ENCODE measurements at places on chromosomes 5 and 9.
A peak's percentile ranks its signal among the peaks of the same experiment; 100 is the strongest.

DNA sequence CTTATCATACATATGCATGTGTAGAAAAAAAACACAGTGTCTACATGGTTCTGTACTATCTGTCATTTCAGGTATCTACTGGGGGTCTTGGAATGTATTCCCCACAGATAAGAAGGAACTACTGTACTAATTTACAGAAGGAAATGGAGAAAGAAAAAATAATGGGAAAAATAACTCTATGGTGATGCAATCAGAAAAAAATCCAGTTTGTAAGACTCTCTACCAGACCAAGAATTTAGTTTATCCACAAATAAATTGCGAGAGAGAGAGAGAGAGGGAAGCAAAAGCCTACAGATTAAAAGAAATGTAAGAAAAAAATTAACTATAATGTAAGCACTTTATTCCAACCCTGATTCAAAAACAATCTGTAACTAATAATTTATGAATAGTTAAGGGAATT, 708.6 kb upstream of the ZNF608 start:
- peak; percentile 39 for DNase-seq

GRCh38 chr5:103461243-103461642, 101.3 kb downstream of the NUDT12 start:
- peak; percentile 70 for DNase-seq

DNA sequence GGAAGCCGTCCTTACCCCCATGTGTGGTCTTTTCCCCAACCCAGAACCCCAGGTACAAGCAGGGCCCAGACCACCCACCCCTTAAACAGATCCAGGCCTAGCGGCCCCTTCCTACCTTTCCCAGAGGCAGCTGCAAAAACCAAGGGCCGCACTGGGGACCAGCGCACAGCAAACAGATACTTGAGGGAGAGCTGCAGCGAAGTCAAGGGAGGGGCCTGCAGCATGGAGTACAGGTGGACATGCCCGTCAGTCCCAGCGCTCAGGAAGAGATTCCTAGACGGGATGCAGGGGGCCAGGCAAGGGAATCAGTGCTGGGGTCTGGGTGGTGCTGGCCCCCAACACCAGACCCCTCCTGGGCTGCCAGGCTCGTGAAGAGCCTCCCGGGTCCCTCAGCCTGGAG, 22.5 kb downstream of the DYNC2I2 start:
- DNase-seq = no peak

DNA sequence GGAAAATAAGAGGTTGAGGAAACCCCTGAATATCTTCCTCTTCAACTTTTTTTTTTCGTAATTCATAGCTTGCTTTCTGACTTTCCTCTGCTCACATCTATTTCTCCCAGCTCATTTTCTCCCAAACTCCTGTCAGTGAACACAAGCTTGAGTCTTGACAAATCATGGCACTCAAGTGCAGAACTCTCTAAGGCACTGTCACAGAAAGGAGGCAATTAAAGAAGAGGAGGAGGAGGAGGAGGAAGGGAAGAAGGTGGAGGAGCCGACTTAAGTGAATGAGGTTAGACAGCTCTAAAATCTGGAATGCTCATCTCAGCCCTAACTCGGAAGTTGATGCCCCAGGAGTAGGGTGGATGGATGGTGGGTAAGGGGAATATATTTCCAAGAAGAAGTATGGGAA, 27.2 kb upstream of the NUDT12 start:
- no peak for DNase-seq

GRCh38 chr9:37238122-37238521, 117.7 kb downstream of the ZCCHC7 start:
- DNase-seq = no peak

DNA sequence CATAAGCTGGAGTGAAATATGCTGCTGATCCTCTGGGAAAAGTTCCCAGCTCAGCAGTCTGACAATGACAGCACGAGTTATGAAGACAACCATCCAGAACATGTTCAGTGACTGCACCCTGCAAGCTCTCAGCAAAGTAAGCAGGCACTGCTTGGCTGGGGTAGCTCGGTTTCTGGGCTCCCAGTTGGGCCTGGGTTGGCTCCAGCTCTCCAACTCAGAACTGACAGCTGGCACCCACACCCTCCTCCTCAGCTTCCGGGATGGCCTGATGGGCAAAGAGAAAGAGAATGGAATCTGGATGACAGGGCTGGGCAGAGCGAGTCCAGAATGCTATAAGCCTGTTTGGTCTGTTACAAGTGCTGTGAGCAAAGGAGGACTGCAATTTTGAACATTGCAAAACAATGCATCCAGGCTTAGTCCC, 185.0 kb downstream of the CSNK1G3 start:
- peak; percentile 69 for DNase-seq

- DNase-seq = no peak
Observed at GRCh38 chr5:132234684-132235062, 7.0 kb upstream of the P4HA2 start.

- peak; percentile 55 for DNase-seq
Observed at GRCh38 chr9:92634712-92635605, 35.0 kb downstream of the IPPK start.

DNA sequence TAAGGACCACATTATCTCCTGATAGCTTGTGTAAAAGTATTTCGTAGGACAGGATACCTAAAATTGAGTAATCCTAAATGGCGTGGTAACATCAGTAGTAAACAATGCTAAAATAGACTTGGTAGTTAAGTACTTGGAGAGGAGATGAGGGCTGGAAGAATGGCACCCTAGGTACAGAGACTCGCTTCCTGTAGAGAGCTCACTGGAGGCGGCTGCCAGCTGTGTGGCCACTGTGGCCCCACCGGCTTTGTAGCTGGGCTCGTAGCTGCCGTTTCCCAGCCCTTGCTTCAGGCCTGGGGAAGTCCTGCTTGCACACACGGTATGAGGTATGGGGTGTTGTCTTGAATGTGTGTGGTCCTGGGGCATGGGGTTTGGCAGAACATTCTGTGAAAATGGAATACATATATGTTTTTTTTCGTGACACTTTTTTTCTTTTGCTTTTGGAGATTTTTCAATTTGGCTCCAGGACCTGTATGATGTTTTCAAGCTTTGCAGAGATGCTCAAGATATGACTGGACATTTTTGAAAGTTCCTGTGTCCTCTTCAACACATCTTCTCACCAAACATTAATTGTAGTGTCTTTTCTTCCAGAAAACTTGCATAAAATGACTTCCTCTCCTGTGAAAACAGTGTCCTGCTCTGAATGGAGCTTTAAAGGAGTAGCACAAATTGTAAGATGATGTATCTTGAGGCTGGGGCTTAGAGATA, 58.0 kb downstream of the RCL1 start:
- peak; percentile 27 for DNase-seq

- no peak for DNase-seq
Observed at GRCh38 chr9:12843735-12844134, 68.9 kb downstream of the LURAP1L start.

DNA sequence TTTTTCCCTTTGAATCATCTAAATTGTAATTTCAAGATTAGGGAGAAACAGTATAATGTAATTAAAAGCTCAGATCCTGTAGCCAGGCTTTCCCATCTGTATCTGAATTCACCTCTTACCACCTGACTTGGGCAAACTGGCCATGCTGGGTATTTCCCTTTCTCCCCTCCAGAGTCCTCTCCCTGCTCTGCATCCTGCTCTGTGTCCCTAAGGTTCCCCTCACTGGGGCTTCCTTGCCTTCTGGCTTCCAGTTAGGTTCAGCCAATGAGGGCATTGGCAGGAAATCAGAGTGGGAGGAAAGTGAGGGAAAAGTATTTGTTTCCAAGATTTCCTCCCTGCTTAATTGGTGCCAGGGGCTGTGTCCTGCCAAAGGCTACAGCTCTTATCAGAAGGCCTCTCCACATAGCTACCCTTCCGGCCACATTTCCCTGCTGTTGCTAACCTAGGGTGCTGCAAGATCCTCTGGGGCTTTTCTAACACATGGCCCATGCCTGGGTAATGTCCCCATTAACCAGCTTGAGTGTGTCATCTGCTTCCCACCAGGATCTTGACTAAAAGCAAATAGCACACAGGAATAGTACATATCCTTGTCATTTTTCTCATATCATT, 51.0 kb upstream of the MPDZ start:
- no peak for DNase-seq

GRCh38 chr9:101027236-101027635, 1.3 kb upstream of the PLPPR1 start:
- no peak for DNase-seq

GRCh38 chr5:50791813-50792212, 125.4 kb downstream of the PARP8 start:
- no peak for DNase-seq

DNA sequence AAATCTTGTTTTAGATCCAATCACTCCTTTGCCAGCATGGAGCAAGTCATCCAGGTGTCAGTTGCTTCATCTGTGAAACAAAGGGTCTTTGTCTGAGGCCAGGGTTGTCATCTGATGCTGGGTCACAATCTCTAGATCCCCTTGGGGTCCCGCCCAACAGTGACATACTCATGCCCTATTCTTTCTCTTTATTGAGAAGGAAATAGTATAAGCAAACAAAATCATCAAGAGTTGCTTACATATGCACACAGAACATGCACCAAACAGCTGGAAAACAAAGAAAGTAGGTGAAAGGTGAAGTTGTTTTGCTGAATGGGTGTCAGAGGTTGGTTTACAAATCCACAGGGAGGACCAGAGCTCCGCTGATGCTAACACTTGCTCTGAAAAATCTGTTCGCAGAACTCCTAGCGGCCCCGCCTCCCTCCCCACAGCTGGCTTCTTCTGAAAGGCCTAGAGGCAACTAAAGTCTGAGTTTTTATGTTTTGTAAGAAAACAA, 106.1 kb upstream of the SLC44A1 start:
- peak; percentile 78 for DNase-seq

DNA sequence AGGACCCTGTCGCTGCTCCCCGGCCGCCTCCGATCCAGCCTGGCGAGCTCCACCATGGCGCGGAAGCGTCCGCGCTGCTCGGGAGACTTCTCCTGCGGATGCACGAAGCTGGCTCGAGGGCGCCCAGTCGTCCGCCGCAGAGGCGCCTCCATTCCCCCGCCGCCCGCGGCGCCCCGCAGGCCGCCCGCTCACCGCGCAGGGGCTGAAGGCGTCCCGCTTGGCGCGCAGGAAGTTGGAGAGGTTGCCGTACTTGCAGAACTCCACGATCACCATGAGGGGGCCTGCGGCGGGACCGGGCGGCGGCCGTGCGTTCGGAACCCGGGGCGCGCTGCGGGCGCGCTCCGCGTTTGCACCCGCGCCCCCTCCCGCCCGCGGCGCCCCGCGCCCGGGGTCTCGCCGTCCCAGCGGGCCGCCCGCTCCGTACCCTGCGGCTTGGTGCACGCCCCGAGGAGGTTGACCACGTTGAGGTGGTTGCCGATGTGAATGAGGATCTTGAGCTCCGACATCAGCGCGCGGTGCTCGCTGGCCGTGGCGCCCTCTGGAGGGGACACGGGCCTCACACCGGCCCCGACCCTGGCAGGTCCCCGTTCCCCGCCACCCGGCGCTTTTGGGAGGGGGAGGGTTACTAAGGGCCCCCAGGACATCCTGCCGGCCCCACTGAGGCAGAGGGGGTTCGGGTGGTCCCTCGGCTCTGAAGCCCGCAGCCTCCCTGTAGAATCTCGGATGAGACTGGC, 27.7 kb upstream of the SCGB3A1 start:
- peak; percentile 67 for DNase-seq

GRCh38 chr5:68533571-68534084, 318.1 kb downstream of the PIK3R1 start:
- DNase-seq = no peak

DNA sequence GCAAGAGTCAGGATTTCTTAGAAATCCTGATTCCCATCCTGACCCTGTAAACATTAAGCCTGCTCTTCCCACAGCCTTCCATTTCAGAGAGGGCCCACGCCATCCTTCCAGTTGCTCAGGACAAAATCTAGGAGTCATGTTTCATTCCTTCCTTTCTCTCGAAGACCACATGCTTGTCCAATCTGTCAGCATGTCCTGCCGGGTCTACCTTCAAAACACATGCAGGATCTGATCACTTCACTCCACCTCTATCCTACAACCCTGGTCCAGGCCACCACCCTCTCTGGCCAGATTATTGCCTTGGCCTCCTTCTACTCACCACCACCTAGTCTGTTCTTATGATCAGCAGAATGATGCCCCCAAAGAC, 79.8 kb downstream of the C5orf15 start:
- no peak for DNase-seq

DNA sequence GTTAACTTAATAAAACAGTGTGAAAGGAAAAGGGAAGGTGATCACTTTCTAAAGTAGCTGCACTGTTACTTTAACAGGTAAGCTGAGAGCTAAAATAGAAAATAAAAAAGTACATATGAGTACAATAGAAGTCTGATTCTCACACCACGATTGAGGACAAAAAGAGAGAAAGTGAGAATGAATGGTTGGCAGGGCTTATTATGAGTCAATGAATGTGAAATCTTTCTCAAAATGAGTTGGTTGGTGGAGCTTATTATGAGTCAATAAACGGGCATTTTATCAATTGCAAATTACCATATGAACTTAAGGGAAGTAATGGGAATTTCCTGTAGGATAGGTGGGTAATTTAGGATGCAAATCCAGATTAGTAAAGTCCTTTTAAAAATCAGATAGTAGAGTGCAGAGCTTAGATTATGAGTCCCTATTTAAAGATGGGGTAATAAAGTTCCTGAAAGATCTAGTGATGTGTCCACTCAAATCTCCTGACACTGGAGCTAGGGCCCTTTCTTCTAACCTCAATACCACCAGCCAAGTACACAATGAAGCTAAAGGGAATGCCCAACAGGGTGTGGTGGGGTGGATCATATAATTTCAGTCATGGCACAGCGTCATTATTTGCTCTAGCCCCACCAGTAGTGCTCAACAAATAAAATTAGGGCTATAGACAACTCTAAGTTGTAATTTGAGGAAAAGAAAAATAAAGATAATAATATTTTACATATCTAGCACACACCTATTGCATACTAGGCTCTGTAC, 21.1 kb upstream of the TLR4 start:
- DNase-seq = no peak

DNA sequence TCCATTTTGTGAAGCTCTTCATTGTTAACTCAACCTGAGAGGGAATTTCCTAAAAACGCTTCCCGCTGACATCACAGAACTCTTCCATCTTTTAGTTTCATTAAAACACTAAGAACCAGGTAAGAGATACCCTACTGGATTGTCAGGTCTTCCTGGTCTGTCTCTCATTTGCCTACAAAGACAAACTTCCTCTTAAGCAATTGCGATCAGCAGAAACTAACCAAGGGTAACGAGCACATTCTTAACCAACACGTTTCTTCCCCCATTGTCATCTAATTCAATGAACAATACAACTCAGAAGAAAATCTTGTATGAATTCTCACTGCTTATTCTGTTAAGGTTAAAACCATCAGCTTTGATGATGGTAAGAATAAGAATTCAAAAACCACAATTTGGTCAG, 6.6 kb downstream of the FBXW11 start:
- no peak for DNase-seq

DNA sequence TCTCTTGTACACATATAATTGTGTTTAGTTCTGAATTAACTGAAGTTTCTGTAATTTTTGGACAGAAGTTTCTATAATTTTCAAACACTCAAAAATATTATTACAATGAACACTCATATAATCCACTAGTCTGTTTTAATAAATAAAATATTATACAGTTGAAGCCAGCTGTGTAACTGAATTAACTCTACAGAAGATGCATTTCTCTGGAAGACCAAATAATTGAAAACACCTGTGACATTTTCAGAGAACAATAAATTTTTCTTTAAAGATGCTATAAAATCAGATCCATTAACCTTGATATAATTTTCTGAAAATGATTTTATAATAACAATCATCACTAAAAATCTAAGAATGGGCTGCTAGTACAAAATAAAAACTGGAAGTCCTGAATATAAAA, 14.7 kb downstream of the NADK2 start:
- DNase-seq = no peak

Measured in fibroblast of skin of back (primary cell).